NCI-H2171 (cell line): ENCODE measurements at places on chromosomes 3 and 15.

- no peak for DNase-seq
Observed at GRCh38 chr15:48406911-48407310, 75.7 kb downstream of the DUT start.

GRCh38 chr3:85508659-85509058, 549.9 kb downstream of the CADM2 start:
- no peak for DNase-seq

GRCh38 chr3:66297260-66297873, 76.6 kb downstream of the SLC25A26 start:
- no peak for DNase-seq

GRCh38 chr3:187841560-187841959, 96.3 kb upstream of the BCL6 start:
- DNase-seq, result no peak

DNA sequence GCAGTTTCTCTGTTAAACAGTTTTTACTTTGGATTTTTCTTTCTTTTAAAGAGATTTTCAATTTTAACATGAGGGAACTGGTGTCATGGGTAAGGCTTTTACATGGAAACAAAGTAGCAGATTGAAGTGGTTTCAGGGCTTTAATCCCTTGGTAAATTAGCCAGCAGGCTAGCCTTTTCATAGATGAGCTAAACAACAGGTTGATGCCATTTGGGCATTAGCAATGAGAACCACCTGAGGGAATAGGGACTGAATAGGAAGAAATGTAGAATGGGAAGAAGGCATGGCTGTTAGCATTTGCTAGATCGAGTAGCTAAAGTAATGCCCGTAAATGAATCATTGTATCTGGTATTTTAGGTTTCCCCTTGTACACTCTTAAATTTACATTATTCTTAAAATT, 165.5 kb upstream of the MLF1 start:
- no peak for DNase-seq

- no peak for DNase-seq
Observed at GRCh38 chr3:58049143-58049785, 41.0 kb downstream of the FLNB start.

GRCh38 chr3:133451309-133451708, 51.5 kb downstream of the BFSP2 start:
- DNase-seq, result no peak

DNA sequence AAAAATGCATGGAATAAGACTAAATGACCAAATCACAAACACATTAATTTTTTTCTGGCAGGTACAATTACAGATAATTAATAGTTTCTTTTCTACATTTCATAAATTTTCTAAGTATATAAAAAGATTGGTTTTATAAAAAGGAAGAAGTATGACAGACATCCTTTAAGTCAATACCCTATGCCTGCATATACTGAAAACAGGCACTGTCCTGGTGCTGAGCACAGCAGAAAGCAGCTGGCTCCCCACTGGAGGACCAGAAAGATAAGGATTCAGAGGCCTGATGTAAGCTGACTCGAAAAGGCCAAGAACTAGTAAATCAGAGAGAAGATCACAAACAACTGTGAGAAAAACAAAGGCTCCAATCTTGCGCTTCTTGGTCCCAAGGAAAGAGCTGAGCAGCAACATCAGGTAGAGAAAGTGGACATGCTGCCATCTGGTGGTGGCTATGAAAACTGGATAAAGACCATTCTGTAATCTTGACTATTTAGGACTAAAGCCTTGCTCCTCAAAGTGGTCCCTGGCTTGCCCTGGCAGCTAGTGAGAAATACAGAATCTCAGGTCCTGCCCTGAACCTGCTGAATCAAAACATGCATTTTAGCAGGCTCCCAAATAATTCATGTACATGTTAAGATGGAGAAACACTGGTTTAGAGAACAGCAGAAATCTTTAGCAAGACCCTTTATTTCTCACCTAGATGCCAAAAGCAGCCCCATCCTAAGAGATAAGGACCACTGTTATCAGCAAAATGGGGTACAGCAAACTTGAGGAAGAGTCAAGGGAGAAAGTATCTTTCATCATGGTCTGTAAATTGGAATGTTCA, 76.0 kb downstream of the TRANK1 start:
- peak; percentile 29 for DNase-seq

DNA sequence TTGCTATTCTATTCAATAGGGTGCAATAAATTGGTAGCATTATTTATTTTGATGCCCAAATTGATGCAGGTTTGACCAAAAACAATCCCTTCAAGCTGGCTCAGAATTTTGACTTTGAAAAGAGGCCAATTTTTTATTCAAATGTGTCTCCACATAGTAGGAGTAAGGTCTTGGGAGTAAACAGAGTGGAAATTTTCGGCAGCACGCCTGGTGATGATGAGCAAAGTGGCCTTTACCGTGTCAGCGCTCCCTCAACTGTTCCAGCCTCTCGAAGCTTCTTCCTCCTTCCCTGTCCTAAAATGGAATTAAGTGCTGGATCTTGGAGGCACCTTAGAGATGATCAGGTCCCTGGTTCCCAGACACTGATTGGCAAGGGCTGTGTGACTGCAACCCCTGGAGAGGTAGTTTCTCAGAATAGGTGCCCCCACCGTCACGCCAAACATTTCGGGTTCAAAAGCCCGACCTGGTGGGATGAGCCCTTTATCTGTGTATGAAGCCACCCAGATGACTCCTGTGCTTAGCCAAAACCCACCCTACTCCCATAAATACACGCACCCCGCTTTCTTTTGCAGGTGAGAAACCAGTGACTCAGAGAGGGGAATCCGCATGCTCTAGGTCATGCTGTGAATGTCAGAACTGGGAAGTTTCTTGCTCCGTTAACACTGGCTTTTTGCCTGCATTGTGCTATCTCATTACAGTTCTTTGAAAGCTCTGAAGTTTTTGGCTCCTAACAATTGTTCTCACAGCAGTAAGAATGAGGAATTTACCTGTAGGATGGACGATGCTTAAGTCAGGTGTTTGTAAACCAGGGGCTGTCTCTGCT, 89.1 kb downstream of the CRYGS start:
- no peak for DNase-seq

GRCh38 chr3:141876891-141877621, 613 bp downstream of the ATP1B3 start:
- peak; percentile 14 for DNase-seq

GRCh38 chr3:129263161-129263910, 13.9 kb downstream of the COPG1 start:
- DNase-seq, result no peak

GRCh38 chr15:71337197-71337845, 222.1 kb downstream of the THSD4 start:
- DNase-seq, result no peak

DNA sequence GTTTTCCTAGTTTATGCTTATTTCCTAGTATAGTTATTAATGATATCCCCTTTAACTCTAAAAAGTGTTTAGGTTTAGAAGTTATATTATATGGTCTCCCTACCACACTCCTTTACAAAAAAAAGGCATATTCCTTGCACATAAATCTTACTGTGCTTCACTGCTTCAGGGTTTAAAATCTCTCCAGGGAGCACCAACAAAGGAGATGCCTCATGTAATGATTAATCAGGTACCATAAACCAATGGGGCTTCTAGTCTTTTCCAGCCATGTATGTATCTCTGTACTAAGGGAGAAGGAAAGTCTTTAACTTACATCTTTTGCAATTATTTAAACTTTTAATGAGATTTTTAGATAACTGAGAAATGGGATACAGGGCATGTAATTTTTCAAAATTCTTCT, 91.5 kb upstream of the RBMS3 start:
- no peak for DNase-seq

DNA sequence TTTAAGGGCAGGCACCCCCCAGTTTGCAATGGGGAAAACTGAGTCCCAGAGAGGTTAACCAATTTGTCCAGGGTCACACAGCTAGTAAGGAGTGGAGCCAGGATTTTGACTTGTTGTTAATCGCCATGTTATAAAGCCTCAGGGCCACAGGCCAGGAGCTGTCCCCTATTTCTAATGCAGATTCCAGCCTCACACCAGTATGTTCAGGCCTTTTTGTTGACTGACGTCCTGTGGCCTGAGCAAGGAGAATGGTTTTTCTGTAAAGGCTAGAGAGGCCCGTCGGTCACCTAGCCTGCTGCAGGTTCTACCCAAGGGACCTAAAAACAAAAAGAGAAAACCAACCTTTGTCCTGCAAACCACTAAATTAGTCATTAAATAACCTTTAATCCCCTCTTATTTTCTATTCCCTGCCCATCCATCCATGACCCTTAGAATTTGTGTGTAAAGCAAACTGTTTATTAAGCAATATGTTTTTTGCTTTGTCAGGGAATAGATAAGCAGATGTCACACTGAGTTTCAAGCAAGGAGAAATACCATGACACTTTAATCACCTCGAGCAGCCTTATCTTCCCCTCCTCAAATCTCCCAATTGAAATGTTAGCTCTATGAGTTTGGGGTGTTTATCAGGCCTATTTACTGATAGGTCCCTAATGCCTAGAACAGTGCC, 14.1 kb downstream of the ACOX2 start:
- no peak for DNase-seq

DNA sequence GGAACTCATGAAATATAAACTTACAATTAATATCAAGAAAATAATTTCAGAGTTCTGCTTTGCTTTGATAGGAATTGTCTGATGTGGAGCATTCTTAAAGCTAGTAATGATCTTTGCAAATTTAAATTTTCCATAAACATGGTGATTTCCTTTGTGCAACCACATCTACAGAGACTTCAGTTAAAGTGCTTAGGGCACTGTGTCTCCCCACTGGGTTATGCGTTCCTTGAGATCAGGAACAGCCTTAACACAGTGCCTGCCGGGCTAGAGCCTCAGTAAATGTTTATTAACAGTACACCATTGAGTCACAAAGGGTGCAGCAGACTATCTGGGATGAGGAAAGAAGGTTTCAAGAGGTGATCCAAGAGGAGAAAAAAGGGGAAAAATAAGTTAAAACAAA, 108.1 kb upstream of the CCNL1 start:
- no peak for DNase-seq

DNA sequence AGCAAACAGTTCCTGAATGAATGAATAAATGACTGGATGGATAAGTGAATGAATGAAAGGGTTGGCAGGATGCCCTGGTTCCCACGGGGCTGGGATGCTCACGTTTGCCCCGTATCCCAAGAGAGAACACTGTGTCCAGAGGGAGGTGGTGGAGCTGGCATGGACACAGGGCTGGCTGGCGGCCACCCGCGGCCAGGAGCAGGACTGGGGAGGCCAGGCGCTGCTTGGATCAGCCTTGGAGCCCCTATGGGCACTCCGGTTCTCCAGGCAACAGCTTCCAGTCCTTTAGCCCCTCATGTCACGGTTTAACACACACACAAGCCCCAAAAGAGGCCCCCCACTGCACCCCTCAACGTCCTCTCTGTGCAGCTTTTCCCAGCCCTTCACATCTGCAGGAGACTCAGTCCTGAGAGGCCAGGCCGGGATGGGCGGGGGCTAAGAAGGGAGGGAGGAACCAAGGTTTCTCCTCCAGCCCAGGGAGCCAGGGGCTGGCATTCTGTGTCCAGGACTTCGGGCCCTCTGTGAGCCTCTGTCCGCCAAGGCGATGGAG, 86.0 kb upstream of the ALDH1L1 start:
- DNase-seq, result no peak

- DNase-seq, result no peak
Observed at GRCh38 chr3:158419820-158420653, 151.0 kb upstream of the MLF1 start.

DNA sequence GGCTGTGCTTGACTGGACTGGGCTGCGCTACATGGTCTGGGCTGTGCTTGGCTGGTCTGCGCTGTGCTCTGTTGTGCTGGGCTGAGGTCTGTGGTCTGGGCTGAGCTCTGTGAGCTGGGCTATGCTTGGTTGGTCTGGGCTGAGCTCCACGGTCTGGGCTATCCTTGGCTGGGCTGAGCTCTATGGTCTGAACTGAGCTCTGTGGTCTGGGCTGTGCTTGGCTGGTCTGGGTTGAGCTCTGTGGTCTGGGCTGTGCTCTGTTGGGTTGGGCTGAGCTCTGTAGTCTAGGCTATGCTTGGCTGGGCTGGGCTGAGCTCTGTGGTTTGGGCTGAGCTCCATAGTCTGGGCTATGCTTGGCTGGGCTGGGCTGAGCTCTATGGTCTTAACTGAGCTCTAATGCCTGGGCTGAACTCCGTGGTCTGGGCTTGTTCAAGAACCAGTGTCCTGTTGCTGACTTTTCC, 92.0 kb downstream of the PLXNA1 start:
- DNase-seq, result no peak

DNA sequence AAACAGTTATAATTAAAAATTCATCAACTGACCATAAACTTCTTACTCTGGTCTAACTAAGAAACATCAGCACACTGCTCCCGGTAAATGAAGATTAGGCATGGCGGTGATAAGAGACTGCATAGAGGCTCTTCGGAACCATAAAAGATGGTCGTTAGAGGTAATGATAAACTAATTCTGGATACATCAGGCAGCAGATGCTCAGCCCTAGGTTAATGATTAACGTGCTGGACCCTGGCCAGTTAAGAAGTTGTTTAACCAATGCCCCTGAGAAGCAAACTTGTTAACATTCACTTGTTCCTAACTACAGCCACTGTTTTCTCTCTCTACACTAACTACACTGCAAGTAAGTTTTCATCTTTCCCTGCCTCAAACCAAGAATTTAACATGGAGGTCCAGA, 111.5 kb downstream of the PDZRN3 start:
- DNase-seq, result no peak

DNA sequence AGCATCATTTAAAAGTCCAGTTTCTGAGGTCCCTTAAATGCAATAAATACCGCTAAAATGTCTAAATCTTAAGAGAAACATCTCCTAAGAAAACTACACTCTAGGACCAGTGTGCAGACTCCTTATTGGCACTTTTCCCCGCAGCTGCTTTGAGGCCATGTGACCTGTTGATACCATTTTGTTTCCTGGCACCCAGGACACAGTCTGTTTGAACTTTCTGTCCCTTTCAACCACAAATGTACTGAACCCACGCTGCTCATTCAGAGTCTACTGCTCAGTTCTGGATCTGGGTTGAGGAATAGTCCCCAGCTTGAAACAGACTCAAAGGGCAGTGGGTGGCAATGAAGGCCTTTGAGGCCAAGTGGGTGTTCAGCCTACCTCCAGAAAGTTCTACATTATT, 17.1 kb downstream of the LDHAL6B start:
- no peak for DNase-seq

DNA sequence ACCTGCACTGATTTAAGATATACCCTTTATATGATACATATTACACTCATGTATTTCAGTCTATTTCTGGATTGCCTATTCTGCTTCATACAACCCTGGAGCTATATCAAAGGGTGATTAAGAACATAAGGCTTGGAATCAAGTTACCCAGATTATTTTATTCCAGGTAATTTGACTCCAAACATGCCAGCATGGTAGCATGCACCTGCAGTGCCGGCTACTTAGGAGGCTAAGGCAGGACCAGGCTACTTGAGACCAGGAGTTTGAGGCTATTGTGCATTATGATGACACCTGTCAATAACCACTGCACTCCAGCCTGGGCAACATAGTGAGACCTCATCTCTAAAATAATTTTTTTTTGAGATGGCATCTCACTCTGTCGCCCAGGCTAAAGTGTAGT, 50.4 kb upstream of the NEO1 start:
- DNase-seq, result peak; percentile 57

GRCh38 chr15:60917461-60918145, 311.5 kb downstream of the RORA start:
- DNase-seq, result no peak

DNA sequence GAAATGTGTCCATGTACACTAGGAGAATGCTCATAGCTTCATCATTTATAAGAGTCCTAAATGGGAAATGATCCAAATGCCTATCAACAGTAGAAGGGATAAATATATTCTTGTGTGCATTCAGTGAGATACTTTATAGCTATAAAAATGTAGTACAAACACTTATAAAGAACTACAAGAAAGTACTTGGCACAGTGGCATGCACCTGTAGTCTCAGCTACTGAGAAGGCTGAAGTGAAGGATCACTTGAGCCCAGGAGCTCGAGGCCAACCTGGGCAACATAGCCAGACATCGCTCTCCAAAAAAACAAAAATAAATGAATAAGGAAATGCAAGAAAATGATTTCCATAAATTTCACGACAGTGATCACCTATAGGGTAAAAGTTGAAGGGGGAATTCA, 3.6 kb upstream of the FBXL2 start:
- DNase-seq, result no peak
